Brain pericyte (primary cell): ENCODE measurements at places on chromosomes 2 and 18.

DNA sequence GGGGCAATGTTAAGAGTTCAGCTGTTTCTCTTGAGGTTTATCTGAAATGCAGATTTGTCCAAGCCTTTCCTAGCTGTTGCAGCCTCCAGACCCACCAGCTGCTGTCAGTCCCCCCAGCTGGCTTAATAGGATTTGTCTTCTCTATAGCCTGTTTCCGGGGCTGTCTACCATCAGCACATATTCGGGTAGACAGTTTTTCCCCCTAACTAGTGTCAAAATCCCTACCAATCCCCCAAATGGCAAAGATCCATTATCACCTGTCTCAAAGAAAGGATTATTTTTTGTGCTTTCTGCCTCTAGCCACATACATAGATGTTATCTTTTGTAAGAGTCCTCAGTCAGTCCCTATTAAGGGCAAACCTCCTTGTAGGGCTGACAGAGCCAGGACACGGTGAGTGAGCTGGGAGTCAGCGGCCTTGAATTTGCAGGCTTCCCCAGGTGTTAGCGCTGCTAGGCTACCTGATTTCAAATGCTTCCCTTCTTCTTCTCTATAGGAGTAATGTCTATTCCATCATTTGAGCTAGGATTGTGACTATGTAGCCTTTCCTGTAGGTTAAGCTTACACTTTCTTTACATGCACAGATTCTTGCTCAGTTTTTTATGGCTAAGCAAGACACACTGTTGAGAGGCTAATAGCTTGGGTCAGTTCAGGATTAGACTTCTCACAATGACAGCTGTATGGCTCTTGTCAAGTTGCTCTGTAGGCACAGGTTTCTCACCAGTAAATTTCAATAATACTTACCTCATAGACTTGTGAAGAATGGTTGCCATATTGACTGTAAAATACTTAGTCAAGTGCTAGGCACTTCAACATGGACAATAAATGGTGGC, 171.1 kb upstream of the UNC80 start:
- no peak for DNase-seq

- DNase-seq: no peak
Observed at GRCh38 chr2:122799391-122799790, 1043.9 kb downstream of the TSN start.

DNA sequence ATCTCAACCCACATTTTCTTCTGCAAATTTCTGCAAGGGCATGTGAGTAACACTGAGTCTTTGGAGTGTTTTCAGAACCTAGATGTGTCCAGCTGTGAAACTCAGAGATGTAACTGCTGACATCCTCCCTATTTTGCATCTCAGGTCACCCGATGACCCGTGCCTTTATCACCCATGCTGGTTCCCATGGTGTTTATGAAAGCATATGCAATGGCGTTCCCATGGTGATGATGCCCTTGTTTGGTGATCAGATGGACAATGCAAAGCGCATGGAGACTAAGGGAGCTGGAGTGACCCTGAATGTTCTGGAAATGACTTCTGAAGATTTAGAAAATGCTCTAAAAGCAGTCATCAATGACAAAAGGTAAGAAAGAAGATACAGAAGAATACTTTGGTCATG, 8.0 kb downstream of the UGT1A1 start:
- DNase-seq: no peak

GRCh38 chr18:55515214-55515613, 72.8 kb downstream of the TCF4 start:
- DNase-seq: no peak

GRCh38 chr2:114082731-114083433, 193.0 kb downstream of the ACTR3 start:
- DNase-seq: no peak

DNA sequence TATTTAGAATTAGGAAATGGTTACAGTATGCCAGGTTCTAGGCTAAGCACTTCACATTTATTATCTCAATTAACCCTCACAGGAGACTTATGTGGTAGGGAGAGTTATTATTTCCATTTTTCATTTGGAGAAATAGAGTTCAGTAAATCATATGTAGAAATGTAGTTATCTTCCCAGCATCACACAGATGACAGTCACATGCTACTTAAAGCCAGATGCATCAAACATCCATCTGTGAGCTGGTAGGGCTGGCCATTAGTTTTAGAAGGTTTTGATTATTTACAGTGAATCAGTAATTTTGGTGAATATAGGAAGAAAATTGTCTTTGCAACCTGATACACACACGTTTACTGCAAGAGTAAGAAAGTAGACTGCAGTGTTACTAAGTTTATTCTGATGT, 97.9 kb downstream of the RIT2 start:
- DNase-seq: no peak

DNA sequence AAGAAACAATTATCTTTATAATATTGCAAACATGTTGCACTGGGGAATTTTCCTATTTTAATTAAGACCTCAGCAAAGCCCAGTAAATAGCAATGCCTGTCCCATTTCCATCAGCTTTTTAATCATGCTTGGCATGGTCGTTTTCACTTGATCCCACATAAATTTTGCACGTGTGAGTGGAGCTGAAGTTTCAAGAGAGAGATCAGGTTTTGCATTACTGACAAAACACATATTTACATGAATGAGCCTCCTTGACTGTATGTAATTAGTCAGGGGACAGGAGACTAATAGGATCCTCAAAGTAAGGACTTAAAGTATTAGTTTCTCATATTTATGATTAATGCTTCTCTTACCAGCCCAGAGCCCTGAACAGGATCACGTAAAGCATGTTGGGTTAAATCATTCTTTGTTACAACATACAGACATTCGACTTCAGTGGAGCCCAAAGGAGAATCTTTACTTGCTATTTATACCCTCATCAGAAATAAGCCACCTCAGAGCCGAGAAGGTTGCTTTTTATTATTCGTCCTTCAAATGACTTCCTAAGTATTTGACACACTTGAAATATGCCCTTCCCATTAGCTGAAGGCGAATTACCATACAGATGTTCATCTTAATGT, 711.3 kb downstream of the GALR1 start:
- no peak for DNase-seq

- no peak for DNase-seq
Observed at GRCh38 chr2:145815933-145816332, 1296.0 kb upstream of the ZEB2 start.

DNA sequence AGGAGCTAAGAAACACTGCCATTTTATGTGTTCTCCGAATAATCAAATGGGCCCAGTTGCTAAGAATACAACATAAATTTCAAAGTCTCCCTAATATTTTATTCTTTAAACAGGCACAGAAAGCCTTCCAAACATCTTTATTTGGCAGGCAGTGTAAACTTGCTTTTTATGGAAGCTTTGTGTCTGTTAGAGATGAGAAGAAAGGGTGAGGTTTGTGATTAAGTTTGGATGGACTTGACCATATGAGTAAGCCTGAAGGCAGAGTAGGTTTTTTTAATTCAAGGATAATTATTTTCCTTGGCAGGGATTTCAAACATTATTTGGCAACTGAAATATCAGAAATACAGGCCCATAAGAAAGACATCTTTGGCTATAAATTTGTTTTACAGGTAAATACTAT, 62.9 kb downstream of the COX7A2L start:
- DNase-seq: no peak

- DNase-seq: no peak
Observed at GRCh38 chr2:239831861-239832489, 193.2 kb downstream of the NDUFA10 start.

GRCh38 chr2:74576863-74577229, 22.3 kb downstream of the DOK1 start:
- DNase-seq: no peak

DNA sequence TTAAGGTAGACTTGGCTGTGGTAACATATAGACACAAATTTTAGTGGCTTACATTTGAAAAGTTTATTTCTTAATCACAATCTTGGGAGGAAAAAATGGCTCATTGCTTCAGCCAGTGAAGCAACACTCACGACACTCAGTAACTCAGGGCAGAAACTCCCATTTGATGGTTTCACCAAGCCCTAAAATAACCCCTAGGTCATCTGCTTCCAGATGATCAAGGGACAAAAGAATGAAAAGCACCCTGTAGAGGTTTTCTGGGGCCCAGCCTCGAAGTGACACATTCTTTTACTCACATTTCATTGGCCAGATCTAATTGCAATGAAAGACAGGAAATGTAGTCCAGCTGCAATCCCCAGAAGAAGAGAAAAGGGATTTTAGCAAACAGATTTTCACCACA, 275.9 kb downstream of the TMX3 start:
- no peak for DNase-seq

- no peak for DNase-seq
Observed at GRCh38 chr2:197890168-197890567, 85.8 kb downstream of the PLCL1 start.

DNA sequence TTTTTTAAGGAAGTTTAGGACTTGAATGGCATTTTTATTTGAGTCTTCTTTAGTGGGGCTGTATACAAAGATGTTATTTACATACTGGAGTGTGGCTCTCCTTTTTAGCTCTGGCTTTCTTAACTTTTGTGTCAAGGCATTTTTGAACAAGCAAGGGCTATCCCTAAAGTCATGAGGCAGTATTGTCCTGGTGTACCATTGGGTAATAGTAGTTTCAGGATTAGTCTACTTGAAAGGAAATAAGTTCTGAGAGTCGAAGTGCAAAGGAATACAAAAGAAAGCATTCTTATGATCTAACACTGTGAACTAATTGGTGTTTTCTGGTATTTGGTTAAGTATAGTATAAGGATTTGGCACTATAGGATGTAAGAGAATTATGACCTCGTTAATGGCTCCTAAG, 1.9 kb upstream of the CYP27A1 start:
- DNase-seq: no peak

DNA sequence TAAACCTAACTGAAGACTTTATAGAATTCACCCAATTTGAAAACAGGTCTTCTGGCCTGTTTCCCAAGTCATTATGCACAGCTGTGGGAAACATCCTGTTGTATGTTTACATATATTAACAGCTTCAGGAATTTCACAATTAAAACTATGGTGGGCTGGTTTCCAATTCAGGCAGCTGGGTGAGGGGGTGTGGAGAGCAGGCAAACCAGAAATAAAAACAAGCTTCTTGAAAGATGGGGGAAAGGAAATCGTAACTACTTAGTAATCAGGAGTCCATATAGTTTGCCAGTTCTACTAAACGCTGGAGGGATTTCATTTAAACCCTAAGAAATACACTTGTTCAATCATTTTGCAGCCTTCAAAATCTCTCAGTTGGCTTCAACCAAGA, 22.8 kb downstream of the ATP8B1 start:
- DNase-seq: no peak

GRCh38 chr18:76410033-76410432, 85.0 kb downstream of the ZNF516 start:
- DNase-seq: no peak

GRCh38 chr2:197080578-197081216, 154.2 kb upstream of the PGAP1 start:
- DNase-seq: no peak

DNA sequence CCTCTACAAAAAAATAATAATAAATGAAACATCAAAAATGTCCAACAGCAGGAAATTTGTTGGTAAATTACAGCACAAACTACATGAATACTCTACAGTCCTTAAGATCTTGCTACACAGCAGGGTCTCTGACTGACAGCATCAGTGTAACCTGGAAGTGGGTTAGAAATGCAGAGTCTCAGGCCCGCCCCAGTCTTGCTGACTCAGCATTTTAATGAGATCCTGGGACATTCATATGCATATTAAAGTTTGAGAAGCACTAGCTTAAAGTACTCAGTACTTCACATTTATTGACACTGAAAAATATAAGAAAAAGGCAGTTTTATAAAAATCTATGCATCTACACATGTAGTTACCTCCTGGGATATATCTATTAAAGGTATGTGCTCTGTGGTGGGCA, 21.7 kb downstream of the ST3GAL5 start:
- no peak for DNase-seq

DNA sequence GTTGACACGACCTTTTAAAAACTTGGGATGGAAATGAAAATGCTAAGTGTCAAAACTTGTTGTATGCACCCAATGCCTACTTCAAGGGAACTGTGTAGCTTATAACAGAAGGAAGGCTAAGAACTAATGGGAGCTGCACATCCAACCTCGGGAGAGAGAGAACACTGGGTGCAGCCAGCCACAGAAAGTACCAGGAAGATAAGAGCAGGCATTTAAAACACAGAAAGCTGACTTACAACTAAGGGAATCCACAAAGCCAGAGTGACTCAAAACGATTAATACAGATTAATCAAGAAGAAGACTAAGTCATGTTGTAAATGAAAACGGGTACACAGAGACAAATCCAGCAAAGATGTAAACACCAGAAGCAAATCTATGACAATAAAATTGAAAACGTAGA, 113.4 kb downstream of the HDAC4 start:
- no peak for DNase-seq

GRCh38 chr2:239540174-239540573, 139.4 kb upstream of the HDAC4 start:
- DNase-seq: no peak

GRCh38 chr2:69603146-69603743, 40.3 kb downstream of the AAK1 start:
- DNase-seq: no peak

DNA sequence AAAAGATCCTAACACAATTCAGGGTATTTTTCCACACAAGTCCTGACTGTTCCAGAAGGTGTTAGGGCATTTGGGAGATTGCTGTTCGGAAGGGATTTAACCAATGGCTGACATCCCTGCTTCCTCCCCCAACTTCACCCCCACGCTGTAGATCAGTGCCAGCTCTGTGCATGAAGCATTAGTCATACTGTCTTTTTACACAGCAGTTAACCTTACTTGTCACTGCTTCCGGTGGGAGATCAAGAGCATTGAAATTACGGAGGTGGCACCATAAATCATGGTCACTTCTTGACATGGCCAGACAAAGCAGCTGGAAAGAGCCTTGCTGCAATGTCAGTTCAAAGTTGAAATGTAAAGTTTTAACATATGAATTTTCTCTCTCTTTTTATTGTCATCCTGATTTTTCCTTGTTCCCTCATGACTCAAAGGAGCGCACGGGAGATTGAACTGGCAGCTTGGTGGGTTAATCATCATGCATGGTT, 70.2 kb downstream of the HRH4 start:
- DNase-seq: no peak

DNA sequence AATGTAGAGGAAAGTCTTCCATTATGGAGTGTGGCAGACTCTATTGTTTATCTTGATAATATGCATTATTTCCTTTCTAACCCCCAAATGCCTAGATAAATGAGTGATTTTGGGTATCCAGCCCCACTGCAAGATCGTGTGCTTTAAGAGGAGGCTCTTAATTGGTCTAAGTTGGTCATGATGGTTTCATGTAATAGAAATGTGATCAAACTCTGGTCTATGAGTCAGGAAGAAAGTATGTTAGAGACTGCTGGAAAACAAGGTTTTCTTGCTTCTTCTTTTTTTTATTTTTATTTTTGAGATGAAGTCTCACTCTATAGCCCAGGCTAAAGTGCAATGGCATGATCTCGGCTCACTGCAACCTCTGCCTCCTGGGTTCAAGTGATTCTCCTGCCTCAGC, 344.5 kb upstream of the TNP1 start:
- DNase-seq: no peak

- no peak for DNase-seq
Observed at GRCh38 chr2:190853531-190854383, 26.9 kb upstream of the GLS start.

DNA sequence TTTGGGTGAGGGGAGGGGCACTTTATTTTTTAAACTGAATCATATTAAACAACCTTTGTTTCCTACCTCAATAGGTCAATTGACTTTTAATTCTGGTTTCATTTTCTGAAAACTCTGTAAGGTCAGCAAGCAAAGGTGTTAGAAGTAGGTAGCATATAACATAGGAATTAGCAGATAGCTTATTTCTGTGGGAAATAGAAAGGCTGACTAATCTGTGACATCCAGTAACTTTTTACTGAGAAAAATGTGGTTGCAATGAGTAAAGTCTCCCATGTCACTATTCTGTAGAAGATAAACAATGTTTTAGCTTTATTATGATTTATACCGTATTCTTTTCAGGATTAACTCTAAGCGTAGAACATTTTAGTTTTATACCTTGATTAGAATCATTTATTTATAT, 240.4 kb downstream of the PLCL1 start:
- no peak for DNase-seq
